ENCODE measurements at places on chromosomes 7 and 10.
A peak's percentile ranks its signal among the peaks of the same experiment; 100 is the strongest.

DNA sequence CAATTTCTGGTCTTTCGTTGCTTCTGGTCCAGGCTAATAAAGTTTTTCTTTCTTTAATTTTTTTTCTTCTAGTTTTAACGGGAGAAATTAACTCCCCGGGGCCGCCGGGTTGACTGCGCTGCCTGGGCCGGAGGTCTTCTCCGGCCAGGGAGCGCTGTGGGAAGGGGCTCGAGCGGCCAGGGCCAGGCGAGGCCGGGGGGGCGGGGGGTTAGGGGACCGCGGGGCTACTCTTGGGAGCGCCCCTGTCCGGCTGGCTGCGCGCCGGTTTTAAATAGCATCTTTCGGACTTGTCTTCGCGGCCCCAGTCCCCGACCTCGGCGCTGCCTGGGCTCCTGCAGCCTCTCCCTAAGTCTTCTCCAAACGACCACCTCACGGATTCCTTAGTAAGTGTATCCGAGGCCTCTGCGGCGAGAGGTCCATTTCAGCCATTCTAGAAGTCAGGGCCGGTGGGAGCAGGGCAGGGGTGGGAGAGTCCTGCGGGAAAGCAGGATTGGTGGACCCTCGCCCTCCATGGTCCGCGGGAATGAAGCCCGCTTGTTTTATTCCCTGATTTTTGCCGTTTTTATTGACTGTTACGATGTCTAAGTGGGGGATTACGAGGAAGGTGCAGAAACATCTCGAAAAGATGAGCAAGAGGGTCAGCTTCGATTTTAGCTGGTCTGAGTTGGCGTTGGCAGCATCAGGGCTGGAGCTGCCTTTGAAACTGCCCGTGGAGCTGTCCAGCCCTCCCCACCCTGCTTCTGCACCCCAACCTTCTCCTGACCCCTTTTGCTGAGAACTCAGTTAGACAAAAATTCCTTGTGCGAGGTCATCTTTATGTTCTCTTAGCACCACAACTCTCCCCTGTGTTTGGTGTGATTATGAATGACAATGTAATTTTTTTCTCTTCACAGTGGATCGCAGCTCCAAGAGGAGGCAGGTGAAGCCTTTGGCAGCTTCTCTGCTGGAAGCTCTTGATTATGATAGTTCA lies 555 bp downstream of the PHF14 start:
- peak; percentile 44 for DNase-seq

DNA sequence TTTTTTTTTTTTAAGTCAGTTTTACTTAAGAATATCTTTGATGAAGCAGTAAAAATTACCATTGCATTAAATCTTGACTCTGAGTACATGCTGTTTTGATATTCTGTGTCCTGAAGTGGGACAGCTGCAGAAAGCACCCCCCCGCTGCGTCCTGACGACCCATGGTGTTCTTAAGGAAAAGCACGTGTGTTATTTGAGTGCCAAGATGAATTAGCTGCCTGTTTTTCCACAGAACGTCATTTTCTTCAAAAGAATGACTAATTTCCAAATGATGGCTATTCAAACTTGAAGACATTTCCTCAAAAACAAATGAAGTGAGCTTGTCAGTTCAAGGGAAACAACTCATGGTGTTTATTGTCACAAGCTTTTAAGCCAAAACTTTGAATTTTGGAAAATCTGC lies 45.9 kb downstream of the CREM start:
- peak; percentile 72 for DNase-seq

GRCh38 chr7:128697302-128697905 lies 25.3 kb downstream of the GARIN1A start:
- peak; percentile 66 for DNase-seq

DNA sequence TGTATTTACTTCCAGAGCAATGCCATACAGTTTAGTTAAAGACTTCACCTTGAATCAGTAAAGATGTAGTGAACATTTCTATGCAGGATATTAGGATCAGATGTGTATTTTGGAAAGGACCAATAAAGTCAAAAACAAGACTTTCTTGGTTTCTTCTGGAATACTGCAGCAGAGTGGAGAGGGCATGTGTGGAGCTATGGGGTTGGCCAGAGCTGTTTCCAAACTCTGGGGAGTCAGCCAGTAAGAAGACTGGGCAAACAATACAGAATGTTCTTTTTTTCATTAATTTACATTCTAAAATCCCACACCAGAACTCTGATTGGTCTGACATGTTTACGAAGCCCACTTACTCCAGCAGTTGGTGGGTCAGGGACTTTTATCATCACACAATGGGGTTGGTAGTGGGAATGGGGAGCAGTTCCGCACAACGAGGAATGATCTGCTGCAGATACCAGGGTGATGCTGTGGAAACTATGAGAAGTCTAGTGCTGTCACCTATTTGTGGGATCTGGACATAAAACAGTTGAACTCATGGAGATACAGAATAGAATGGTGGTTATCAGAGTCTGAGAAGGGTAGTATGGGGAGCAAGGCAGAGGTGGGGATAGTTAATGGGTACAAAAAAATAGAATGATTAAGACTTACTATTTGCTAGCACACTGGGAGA lies 267.7 kb downstream of the MALRD1 start:
- no peak for DNase-seq

DNA sequence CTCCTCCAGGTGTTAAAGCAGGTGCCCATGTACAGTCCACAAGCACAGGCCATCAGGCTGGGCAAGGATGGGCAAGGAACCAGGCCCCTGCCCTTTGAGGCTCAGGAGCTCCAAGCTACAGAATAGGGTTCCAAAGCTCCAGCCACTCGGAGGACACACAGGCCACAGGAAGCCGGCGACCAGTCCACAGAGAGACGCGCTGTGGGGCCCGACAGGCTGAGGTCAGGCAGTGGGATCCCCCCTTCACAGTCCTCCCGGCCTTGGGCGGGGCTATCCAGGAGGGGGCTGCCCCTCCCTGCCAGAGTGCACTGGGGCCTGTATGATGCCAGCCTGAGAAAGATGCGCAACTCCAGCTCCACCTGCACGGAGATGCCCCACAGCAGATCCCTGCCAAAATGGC lies 34.0 kb downstream of the MAD1L1 start:
- DNase-seq, result no peak

DNA sequence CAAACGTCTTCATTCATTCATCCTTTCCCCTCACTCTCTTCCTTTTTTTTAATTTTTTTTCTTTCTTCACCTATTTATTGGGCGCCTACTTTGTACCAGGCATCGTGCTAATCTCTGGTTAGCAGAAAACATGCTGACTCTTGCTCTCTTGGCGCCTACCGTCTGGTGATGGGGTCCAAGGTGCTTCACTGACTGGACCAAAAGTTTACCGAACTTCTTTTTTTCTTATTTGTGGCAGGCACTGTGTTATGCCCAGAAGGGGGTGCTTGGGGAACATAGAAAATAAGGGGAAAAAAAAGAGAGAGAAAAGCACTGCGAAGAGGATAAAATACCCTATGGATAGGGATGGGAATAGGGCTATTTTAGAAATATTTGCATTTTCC lies 505 bp upstream of the FAM204A start:
- no peak for DNase-seq

DNA sequence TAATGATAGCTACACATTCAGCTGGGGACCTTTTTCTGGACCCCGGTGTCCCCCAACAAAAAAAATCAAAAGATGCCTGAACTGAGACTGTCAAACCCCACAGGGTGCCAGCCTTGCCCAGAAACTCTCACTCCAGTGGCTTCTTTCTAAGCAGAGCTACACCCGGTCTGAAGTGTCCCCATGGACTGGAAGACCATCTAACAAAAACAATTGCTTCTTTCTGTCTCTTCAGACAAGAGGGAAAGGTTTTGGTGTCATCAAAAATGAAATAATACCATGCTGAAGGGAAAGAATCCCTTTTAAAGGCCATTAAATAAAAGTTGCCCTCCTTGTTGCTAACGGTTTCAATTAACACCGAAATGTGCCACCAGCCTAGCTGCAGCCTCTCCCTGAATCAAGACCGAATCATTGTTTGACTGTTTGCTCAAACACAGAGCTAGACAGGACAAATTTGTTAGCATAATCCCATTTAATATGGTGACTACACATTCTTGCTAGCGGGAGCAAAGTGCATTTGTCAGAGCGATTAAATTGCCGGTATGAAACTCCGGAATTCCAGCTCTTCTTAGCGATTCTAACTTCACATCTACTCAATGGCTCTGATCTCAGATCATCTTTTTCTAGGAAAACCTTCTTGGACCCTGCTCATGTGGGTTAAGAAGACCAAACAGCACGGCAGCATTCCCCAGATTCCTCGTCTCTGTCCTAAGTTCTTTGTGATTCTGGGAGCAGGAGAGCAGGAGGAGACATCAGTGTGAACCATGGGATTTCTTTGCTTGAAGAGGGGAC lies 397.5 kb upstream of the PRKCQ start:
- no peak for DNase-seq

GRCh38 chr10:27252267-27253000 lies 11.8 kb upstream of the ACBD5 start:
- DNase-seq, result peak; percentile 69

DNA sequence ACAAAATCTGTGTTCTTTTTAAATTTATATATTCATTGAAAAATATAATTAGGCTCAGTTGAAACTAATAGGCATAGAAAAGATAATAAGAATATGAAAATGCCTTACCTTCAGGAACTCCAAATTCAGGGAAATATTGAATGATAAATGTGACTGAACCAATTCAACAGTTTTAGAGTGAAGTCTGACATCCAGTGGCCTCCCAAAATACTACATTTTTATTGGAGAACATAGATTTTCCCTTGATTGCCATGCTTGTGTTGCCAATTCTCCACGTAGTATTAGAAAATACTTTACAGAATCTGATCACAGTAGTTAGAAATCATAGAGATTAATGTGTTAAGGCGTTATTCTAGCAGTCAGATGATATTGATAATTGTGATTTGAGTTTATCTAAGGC lies 1246.7 kb downstream of the GATA3 start:
- DNase-seq, result peak; percentile 8

DNA sequence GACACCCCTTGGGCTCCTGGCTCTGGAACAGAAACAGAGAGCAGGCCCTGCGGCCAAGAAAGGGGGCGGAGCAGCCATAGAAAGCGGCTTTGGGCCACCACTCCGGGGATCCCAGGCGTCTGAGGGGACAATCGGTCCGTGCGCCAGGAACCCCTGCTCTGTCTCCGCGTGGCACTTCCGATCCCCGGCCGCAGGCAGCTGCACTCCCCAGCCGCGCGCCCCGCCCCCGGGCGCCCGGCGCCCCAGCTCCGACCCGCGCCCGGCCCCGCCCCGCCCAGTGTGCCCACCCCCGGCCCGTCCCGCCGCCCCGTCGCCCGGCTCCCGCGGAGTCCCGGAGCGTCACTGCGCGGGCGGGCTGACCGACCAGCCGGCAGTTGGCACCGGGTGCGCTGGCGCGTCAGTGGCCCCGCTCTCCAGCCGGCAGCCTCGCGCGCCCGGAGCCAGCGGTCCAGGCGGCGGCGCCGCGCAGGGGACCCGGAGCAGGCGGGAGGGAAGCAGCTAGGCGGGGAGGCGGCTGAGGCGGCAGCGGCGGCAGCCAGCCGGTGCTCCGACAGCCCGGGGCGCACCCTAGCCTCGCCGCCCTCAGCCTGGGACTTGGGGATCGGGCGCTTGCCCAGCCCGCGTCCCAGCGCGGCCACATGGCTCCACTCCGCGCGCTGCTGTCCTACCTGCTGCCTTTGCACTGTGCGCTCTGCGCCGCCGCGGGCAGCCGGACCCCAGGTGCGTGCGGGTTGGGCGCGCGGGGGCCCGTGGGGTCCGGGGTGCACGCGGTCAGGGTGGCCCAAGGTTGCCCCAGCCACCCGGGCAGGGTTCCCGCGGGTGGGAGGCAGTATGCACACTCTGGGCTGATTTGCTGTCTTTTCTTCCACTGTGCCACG lies at the start of gene ADAMTS14:
Gene ADAMTS14 (plus strand): TSS at position 342 of the 878 bp plus-strand sequence. CDS start 297 bp downstream, at position 639.
- DNase-seq, result no peak

- no peak for DNase-seq
These were observed 72.5 kb downstream of the CHRM2 start for GRCh38 chr7:136940917-136941316.

DNA sequence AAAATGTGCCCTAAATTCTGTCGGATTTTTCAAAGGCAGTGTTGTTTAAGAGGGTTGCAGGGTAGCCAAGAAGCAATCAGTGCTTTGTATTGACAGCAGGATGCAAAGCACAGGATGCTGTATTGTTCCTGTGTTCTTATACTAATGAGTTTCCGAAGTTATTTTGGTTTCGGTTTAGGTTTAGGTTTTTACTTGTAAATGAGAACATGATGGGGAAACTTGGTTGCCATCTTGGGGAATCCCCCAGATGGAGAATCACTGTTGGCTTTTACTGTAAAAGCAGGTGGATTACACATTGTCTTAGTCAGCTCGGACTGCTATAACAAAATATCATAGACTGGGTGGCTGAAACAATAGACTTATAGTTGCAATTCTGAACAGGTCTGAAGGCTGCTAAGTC lies 72.1 kb downstream of the INHBA start:
- DNase-seq, result no peak

DNA sequence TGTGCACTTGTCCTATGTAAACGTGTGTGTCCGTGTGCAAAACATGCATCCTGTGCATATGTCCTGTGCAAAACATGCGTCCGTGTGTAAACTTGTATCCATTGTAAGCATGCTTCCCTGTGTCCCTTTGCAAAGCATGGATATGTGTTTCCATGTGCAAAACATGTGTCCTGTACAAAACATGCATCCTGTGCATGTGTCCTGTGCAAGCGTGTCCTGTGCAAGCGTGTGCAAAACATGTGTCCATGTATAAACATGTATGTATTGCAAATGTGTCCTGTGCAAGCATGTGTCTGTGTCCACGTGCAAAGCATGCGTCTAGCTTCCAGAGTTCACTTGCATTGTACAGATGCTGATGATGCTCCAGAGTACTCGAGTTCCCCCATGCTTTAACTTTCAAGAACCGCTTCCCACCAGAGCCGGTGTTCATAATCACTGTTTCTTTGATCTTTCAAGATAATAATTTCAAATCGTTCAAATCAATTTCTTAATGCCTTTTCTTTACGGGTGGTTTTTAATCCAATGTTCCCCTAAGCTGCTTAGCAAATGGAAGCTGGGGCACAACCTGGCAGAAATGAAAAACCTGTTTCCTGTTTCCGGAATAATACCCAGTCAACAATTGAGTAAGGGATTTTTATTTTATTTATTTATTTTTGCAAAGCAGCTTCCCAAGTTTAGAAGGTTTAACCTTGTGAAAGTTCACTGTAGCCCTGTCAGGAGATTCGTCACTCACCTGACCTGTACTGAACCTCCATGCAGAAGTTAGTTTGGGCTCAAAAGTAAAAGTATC lies 641 bp upstream of the ASB13 start:
- no peak for DNase-seq

GRCh38 chr7:33072471-33072870 lies 9.9 kb upstream of the NT5C3A start:
- DNase-seq, result peak; percentile 75

- no peak for DNase-seq
These were observed 108.3 kb downstream of the TNS3 start for GRCh38 chr7:47473499-47474210.

DNA sequence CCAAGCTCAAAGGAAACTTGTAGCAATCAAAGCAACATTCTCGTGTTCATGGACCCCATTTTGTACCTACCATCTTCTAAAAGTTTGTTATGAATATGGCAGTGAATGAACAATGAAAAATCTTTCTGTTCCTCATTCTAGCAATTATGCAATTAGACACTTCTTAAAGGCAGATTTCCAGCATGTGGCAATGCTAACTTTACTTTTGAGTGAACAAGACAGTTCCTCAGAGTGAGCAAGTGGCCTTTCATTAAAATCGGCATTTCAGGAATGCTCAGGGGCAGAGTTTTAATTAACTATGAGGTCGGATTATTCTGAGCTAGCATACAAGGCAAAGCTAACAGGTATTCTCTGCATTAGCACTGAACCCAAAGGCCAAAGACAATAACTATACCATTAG lies 48.4 kb upstream of the NFE2L3 start:
- no peak for DNase-seq
